ENCODE measurements at places on chromosomes 1 and 21. TPM values are rescaled to one million over a fixed set of nuclear protein-coding genes. Genes with fewer than 3 reads are reported as not detected.

- DNase-seq, result no peak
Measured at GRCh38 chr1:205261946-205262691, 34.4 kb downstream of the TMCC2 start.

DNA sequence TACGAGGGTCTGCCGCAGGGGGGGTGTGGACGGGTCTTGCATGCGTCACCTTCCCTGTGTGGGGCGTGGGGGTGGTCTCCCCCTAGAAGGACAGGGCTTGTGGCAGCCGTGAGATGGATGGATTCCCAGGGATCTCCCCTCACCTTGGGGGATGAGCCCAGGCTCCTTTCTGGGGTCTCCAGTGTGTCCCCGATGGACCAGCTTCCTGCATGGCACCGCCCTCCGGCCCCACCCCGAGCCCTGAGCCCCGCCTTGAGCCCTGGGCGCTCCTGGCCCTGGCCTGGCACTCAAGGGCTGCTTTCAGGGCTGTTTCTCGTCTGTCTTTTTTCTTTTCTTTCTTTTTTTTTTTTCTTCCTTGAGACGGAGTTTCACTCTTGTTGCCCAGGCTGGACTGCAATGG lies 59.5 kb downstream of the SKI start:
- no peak for DNase-seq

The ORC1 gene
- total RNA-seq, result 2.7 TPM

DNA sequence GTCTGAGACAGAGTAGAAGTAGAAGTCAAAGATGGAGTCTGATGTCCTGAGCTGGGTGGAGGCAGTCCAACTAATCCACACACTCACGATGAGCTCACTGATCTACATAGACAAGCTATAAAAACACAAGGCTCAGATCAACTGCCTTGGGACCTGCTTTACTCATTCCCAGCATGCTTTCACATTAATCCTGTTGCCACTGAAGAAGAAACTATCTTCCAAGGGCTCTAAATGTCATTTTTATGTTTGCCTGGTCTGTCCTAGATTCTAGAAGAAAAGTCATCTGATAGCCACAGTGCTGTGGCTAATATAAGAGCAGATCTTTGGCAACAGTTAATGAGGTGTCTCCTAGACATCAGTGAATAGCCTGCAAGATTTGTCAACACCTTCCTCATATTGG lies 522.7 kb downstream of the NUF2 start:
- DNase-seq, result peak; percentile 14

The KRTAP19-3 gene
- not detected for total RNA-seq

The SLC45A1 gene
- total RNA-seq, result 0.30 TPM

DNA sequence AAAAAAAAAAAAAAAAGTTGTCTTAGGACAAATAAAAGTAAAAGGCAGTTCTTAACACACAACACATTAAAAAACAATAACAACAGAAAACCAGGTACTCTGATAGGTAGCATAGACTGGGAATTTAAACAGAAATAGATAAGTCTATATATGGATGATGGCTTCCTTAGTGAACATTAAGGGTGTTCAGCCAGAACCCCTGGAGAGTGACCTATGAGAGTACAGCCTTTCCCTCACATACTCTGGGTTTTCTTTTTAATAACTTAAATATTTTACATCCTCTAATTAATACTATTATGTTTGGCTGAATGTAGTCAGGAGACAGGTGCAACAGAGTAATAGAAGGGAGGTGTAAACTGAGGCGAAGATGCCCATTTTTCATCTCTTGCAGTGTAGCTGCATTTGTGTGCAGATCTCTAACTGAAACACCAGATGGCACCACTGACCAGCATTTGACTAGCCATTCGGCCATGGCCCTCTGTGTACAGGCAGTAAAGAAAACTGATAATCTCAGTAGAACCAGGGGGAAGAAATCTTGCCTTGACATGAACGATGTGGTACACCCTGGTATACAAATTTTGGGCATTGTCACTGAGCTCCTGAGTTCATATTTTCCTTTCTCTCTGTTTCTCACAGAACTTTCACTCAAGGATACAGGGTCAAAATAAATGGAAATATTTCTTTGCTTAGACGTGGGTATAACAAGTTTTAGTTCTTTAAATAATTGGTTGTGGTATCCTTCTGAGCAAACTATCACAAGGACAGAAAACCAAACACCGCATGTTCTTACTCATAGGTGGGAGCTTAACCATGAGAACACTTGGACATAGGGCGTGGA lies 7.6 kb downstream of the TTF2 start:
- peak; percentile 66 for DNase-seq

- no peak for DNase-seq
Measured at GRCh38 chr1:94327001-94327690, 89.8 kb upstream of the ARHGAP29 start.

The LHX8 gene
- not detected for total RNA-seq

The BLZF1 gene
- 57.8 TPM for total RNA-seq

The GBP3 gene
- 20.1 TPM for total RNA-seq

The DCST2 gene
- 1.8 TPM for total RNA-seq

The MIXL1 gene
- total RNA-seq, result not detected

- DNase-seq, result no peak
Measured at GRCh38 chr1:30912224-30912623, 3.7 kb upstream of the SDC3 start.

DNA sequence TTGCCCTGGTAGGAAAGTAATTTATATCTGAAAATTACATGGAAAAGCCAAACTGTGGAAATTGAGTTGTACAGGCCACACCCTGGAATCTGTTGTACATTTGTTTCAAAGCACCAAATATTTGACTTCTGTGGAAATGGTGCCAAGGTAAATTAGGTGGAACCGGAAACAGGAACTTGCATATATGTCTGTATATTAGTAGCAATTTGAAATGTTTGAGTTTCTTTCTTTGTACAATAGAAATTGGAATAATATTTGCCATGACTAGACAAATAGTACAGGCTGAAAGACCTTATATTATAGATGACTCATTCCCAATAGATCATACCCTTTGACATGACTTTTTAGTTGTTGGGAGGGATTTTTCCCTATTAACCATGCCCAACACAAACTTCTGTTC lies 10.5 kb upstream of the TAF1A start:
- DNase-seq, result peak; percentile 13

DNA sequence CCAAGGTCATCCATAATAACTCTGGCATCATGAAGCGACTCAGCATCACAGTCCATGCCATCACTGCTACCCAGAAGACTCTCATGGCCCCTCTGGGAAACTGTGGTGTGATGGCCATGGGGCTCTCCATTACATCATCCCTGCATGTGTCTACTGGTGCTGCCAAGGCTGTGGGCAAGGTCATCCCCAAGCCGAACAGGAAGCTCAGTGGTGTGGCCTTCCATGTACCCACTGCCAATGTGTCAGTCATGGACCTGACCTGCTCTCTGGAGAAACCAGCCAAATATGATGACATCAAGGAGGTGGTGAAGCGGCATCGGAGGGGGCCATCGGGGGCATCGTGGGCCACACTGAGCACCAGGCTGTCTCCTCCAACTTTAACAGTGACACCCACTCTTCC lies 65.1 kb upstream of the ARHGAP29 start:
- no peak for DNase-seq

DNA sequence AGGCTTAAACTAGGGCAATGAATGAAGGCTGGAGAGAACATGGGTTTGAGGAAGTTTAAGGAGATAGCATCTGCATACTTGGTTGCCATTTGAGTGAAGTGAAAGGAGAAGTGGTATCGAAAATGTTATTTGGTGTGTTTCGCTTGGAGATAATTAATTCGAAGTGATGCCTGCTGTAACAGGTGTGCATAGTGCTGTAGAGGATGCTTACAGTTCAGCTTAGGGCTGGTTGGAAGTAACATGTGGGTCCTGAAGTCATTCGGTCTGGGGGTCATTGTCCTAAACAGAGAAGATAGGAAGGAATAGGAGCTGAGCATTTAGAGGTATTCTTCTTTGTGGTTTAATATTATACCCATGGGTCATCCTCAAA lies 301 bp upstream of the NUDT17 start:
- DNase-seq, result no peak

The LCE1C gene
- total RNA-seq, result 1.4 TPM

- no peak for DNase-seq
Measured at GRCh38 chr1:203270448-203270847, 34.9 kb upstream of the BTG2 start.

DNA sequence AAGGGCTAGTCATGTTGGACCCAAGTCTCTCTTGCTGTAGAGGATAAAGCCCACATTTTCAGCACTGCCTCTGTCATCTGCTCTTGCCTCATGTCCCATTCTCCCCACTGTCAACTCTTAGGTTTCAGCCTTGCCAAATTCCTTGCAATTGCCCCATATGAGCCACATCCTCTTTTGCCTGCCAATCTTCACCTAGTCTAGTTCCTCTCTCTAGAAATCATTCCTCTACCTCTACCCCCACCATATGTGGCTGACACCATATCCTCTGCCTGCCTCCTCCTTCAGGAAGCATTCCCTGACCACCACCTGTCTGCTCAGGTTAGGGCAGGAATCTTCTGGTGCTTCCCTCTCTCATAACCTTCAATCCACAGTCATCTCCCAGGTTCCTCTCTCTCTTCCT lies 38.2 kb downstream of the SLC9A1 start:
- peak; percentile 81 for DNase-seq

The KDF1 gene
- total RNA-seq, result 5.1 TPM

The TNNT2 gene
- total RNA-seq, result 0.37 TPM

The TPRG1L gene
- 29.7 TPM for total RNA-seq

- DNase-seq, result no peak
Measured at GRCh38 chr21:29124645-29125044, 5.8 kb upstream of the MAP3K7CL start.
